Activated naive CD4-positive, alpha-beta T cell (primary cell): ENCODE measurements at places on chromosomes 12 and 14.

DNA sequence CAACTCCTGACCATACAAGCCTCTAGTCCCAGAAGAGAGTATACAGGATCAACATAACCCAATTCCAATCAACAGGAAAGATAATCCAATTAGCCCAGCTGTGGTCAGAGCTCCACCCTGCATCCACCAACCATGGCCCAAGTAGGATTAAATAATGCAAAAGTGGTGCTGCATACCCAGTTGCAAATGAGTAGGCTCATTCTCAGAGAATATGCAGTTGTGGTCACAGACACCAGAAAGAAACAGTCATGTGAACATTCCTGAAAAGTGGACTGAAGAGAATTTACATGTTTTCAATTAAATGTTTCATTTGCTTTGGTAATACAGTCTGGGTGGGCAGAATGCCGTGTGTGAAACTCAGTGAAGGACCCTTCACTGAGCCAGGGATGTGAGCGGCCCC is 167.2 kb upstream of the BMP4 start:
- no peak for DNase-seq

DNA sequence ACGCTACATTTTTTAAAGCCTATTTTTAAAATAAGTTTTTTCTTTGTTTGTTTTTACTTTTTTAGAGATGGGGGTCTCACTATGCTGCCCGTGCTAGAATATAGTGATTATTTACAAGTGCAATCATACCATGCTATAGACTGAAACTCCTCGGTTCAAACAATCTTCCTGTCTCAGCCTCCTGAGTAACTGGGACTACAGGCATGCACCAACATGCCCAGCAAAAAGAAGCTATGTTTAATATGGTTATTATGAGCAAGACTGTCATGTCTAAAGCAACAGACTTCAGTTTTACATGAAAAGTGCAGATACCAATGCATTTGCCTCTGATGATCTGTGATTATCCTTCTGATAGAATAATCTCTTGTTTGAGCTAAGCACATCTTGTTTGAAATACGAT is 45.6 kb upstream of the SGPP1 start:
- no peak for DNase-seq

DNA sequence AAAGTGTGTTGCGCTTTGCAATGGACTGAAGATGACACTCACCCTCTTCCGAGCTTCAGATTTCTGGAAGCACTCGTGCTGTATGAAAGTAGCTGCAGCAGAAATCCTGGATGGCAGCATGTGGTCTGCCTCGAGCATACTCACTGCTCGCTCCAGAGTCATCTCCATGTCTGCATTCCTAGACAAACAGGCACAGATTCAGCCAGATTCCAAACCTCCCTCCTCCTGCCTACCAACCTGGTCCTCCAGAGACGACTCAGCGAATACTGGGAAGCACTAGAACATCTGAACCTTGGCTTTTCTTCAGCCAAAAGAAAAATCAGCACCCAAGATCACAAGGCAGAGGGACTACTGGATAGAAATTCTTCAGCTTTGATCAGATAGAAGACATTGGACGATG is 27.7 kb downstream of the PKP2 start:
- DNase-seq, result no peak

DNA sequence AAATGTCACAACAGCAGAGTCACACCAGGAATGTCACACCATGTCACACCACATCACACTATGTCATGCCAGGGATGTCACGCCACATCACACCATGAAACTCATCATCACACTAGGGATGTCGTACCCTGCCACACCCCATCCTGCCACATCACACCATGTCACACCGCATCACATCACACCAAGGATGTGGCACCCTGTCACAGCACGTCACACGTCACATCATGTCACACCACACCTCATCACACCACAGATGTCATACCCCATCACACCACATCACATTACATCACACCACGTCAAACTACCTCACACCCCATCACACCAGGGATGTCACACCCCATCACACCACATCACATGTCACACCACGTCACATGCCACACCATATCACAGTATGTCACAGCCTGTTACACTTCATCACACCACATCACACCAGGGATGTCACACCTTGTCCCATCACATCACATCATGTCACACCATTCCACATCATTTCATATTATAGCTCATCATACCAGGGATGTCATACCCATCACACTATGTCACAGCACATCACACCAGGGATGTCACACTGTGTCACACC is 90.9 kb downstream of the TMEM121 start:
- DNase-seq, result no peak

- no peak for DNase-seq
These were observed 44.8 kb upstream of the CRADD start for GRCh38 chr12:93632383-93632782.
